Activated CD4-positive, alpha-beta T cell treated with anti-CD3 and anti-CD28 coated beads for 1 hour (primary cell): ENCODE measurements at places on chromosomes 13 and 19.

DNA sequence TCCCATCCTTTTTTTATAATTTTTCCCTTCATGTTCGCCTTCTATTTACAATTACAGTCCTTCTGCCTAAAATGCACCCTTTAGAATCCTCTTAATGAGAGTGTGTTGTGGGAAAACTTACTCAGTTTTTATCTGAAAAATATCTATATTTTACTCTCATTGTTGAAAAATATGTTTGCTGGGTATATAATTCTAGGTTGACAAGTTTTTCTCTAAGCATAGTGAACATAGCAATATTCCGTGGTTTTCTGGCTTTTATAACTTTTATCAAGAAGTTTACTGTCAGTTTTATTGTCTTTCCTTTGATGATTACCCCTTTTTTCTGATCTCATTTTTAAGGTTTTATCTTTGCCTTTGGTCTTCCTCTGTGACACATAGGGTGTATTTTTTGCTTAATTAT is 57.3 kb downstream of the UQCRFS1 start:
- DNase-seq: no peak

DNA sequence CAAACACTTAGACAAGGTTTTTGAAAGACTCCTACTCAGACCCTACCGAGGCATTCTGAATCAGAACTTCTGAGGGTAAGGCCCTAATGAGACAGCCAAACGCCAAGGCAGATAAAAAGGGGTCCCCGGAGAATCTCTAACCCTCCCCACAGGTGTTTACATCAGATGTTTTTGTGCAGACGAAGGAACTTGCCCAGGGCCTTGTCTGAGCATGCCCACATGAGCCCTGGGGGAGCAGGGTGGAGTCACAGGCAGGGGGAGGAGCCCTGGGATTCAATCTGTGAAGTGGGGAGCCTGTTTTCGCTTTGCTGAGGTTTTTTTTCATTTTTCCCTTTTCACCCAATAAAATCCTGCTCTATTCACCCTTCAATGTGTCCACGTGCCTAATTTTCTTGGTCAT is 61.6 kb upstream of the MED4 start:
- DNase-seq: peak; percentile 62

GRCh38 chr13:24748061-24748400 is 15.9 kb upstream of the RNF17 start:
- no peak for DNase-seq

DNA sequence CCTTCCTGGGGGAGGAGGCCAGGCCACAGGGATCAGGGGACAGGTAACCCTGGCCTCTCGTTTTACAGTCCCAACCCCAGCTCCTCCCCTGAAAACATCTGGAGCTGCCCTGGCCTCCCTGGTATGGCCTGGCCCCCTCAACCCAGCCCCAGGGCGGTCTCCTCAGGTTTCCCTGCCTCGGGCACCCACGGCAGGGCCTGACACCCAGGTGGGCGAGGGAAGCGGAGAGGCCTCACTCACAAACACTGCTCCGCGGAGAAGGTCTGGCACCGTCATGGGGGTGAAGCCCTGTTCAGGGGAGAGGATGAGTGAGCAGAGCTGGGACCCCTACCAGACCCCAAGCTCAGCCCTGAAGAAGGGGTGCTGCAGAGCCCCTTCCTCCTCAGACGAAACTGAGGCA is 6.5 kb upstream of the CCER2 start:
- DNase-seq: no peak

DNA sequence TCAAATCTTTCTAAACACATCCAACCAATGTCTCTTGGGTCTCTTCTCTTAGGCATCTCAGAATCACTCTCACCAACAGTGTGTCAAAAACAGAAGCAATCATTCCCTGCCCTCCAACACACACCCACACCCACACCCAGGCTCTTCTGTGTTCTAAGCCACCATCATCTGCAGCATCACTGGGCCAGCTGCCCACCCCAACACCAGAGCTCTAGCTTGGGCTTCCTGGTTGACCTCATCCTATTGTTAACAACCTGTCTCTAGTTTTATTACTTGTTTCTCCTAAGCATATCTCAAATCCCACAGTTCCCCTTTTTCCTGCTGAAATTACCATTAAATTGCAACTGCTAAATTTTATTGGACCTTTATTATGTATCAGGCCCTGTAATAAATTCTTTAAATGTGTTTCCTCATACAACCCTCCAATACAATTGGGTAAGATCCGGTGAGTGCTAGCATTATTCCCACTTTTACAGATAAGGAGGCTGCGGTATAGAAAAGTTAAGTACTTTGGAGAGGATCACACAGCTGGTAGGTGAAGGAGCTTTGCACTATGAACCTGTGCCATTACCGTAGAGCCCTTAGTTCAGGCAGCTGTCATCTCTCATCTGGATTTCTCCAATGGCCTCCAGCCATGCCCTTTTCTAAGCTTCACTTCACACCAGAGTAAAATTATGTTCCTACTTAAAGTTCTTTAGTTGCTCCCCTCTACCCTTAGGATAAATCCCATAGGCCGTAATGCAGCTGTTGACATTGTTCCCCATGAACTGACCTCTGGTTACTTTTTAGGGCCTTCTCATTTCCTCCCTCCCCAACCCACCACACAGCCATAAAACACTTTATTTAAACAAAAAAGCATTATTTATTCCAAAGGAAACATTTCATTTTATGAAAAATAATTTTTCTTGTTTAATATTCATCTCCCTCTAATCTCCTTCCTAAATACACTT is 227.7 kb downstream of the B3GLCT start:
- DNase-seq: no peak

DNA sequence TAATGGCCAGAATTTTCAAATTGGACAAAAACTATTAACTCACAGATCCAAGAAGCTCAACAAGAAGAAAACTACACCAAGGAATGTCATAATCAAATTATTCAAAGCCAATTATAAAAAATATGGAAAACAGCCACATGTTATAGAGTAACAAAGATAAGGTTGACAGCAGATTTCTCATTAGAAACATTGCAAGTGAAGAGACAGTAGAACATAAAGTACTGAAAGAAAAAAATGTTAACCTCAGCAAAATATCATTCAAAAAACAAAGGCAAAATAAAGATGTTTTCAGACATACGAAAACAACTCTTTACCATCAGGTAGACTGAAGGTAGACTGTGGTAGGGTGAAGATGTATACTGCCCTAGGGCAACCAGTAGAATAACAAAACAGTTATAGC is 83.4 kb downstream of the KCNRG start:
- DNase-seq: no peak

- no peak for DNase-seq
Observed at GRCh38 chr19:29171525-29171924, 41.4 kb downstream of the UQCRFS1 start.

GRCh38 chr13:40536443-40537113 is 129.9 kb downstream of the FOXO1 start:
- DNase-seq: no peak

DNA sequence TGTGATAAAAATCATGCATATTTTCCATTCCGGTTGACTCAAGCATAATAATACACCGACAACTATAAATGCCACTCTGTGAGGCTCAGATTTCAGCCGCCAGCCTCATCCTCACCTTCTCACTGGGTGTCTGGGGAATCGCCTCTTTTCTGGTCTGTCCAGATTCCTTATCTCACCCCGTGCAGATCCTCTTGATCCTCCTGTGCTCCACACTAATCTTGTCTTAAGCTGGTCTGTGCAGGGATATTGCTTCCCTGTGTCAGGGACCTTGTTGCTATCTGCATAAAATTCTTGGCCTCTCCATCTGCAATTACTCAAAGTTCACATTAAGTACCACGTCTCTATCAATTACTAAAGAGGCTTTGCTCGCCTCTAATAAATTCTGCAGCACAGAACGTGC is 116.6 kb upstream of the SPACA7 start:
- DNase-seq: no peak

GRCh38 chr19:57212109-57212508 is 18.7 kb upstream of the AURKC start:
- DNase-seq: no peak

GRCh38 chr13:105740739-105741138 is 794.7 kb downstream of the EFNB2 start:
- no peak for DNase-seq

GRCh38 chr13:62997038-62997599 is 1581.5 kb upstream of the PCDH20 start:
- no peak for DNase-seq

GRCh38 chr19:33719366-33720154 is 77.1 kb upstream of the KCTD15 start:
- DNase-seq: no peak

DNA sequence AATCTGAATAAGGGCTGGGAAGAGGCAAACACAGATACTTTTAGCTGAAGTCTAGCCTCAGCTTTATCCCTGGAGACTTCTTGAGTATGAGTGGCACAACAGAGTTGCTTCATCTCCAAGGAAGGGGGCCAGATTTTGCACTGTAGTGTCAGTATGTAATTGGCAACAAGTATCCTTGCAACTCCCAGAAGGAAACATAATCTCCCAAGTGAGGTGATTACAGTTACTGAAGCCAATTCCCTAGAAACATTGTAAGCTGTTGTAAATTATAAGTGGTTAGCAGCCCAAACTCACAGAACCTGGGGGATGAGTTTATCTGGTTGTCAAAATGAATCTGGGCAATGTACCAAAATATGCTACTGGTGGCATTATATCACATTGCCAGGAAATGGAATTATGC is 2065.7 kb upstream of the PCDH20 start:
- no peak for DNase-seq

- DNase-seq: no peak
Observed at GRCh38 chr13:67281466-67281865, 51.3 kb upstream of the PCDH9 start.

- DNase-seq: no peak
Observed at GRCh38 chr19:5703819-5704818, 14.0 kb downstream of the RPL36 start.

DNA sequence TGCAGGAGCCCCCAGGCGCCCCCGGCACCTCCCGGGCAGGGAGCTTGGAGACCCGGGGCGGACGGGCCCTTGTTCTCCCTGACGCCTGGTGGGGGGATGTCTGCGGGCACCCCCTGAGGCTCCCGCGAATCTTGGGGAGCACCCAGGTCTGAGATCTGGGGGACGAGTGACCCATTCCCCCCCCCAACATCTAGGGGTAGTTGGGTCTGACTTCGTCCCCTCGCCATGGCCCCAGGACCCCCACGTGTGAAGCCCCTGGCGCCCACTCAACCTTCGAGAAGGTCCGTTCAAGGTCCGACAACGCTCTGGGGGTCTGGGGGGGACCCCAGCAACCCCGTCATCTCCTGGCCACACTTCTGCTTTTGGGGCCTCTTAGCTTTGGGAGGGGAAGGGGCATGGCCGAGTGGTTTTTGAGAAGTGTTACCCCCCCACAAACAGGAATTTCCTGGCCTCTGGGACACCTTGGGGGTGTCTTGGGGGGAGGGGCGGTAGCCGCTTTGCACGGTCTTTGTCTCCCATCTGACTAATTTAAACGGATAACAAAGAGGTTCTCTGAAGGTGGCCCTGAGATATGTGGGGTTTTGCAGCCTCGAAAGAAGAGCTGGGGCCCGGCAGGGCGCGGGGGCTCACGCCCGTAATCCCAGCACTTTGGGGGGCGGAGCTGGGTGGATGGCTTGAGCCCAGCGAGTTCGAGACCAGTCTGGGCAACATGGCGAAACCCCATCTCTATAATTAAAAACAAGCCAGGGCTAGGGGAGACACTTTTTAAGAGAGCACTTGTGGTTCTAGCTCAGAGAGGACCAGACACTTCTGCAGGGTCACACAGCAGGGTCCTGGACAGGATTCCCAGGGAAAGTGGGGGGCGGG is 608 bp downstream of the CNN2 start:
- no peak for DNase-seq

DNA sequence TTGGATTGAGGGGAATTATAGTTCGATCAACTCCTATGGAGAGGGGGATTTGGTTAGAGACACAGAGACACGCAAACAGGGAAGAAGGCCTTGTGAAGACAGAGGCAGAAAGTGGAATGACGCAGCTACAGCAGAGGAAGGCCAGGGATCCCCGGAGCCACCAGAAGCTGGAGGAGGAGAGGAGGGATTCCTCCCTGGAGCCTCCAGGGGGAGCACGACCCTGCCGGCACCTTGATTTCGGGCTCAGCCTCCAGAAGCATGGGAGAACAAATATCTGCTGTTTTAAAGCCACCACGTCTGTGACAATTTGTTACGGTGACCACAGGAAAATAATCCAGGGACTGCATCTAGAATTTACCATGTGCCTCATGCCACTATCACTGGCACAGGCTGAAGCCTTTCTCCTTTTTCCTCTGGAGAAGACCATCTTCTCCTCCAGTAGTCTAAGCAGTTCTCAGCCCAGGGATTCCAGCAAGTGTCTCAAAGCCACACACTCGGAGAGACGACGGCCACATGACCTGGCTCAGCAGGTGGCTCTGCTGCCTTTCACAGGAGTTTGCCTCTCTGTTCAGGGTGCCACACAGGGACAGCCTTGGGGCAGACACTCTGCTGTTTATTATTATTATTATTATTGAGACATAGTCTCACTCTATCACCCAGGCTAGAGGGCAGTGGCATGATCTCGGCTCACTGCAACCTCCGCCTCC is 39.9 kb upstream of the CCNE1 start:
- DNase-seq: no peak

GRCh38 chr13:83440465-83440864 is 441.8 kb downstream of the SLITRK1 start:
- DNase-seq: no peak

DNA sequence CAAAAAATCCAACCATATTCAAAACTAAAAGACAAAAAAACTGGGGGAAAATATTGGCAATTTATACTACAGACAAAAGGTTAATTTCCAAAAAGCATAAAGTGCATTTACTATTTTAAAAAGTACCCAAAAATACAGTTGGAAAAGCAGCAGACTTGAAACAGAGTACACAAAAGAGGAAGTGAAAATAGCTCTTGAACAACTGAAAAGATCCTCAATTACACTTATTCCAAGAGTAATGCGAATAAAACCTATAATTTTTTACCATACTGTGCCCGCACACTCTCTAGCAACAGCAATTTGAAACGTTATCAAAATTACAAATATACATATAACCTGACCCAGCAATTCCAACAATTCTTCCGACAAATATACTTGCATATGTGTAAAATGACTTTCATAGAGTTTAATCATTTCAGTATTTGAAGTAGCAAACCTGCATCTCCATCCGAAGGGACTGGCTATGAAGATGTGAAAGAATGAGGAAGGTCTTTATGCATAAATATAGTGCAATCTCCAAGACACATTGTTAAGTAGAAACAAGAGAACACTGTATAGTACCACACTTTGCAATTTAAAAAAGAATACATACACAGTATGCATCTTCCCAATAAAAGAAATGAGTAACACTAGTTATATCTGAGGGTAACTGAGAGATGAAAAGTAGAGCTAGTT is 25.4 kb downstream of the ALG5 start:
- no peak for DNase-seq

- no peak for DNase-seq
Observed at GRCh38 chr13:59480396-59481259, 683.1 kb downstream of the DIAPH3 start.

GRCh38 chr13:25232937-25233515 is 54.3 kb downstream of the MTMR6 start:
- no peak for DNase-seq

GRCh38 chr13:104530741-104531140 is 1464.5 kb upstream of the SLC10A2 start:
- no peak for DNase-seq

DNA sequence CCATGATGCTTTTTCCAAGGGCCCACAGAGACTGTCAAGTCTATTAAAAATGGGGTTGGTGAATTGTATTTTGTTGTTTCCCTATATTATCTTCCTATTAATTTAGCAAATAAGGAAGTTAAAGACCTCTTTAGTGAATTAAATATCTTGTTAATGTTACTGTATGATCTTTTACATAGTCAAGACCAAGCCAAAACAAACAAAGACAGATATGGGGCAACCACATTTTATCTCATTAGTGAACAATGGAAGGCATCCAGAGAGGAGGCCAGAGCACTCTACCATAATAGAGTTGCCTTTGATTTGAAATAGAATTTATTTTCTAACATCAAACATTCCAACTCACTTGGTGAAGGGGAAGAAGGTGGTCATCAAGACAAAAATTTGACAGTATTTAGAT is 169.4 kb downstream of the B3GLCT start:
- DNase-seq: no peak
